ENCODE measurements at places on chromosomes 16 and 17.
A peak's percentile ranks its signal among the peaks of the same experiment; 100 is the strongest.

DNA sequence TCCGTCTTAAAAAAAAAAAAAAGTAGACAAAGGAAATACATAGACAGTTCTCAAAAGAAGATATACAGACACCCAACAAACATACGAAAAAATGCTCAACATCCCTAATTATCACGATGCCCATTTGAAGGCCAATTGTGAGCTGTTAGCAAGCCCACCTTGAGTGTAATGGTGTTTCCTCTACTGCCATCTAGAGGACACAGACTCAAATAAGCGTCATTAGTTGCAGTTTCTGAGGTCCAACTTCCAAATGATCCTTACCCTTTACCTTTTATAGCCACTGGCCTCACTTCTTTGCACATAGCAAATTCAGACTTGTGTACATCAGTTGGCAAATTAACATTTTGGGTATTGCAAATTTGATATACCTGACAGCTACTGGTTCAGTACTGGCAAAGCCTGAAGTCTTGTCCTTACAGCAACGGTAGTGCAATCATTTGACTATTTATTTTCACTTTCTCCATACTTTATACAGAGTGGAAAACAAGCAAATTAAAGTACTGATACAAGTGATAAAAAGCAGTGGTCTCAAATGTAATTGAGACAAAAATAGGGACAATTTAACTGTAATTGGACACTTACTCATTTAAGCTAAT is 536.3 kb upstream of the EEF2KMT start:
- peak; percentile 54 for DNase-seq

DNA sequence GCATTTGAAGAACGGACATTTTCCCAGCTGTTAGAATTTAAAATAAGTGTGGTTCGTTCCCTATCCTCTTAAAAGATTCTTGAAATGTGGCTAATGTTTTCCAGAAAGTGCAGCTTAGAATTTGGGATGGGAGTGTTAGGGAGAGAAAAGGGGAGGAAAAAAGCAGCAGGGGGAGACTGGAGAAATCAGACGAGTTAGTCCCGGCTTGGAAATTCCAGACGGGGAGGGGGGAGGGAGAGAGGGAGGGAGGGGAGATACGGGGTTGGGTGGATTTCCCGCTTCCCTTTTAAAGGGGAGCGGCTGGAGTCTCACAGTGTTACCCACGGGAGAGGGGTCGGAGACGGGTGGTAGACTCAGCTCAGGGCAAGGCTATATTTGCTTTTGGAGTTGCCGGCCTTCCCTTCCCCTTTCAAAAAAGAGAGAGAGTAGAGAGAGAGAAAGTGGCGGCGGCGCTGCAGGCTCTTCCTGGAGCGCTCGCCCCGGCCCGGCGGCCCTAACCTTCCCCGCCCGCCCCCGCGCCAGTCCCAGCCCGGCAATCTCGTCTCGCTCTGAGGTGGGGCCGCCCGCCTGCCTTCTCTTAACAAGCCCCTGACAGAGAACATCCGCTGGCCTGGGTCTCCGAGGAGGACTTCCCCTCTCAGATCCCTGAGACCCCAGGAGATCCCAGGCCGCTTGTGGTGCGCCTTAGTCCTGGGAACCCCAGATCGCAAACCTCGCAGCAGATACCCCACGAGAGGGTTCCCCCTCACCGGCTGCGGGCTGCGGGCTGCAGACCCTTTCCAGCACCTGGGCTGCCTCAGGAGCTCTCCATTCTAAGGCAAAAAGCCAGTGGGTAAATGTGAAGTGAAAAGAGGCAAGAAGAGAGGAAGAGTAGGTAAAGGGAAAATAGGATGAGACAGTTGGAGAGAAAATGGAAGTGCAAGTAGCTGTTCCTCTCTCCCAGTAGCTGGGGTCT is 6.6 kb downstream of the IGF2BP1 start:
- no peak for DNase-seq

- no peak for DNase-seq
These were observed 42.1 kb downstream of the SLFN5 start for GRCh38 chr17:35284955-35285354.

DNA sequence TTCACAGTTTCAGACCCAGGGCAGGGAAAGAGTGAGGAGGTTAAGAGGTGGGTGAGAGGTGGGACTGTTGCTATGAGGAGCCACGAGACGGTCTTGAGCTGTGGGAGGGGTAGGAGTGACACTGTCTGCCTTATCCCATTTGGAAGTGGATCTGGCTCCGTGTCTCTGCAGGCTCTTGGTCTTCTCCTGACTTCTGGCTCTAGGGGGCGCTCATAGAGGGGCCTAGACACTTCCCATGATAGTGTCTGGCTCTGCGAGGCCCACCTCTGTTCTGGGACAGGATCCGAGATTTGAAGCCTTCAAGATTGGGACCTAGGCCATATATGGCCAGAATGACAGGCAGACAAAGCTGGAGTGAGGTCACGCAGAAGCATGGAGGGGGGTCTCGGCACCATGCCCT is 204.5 kb downstream of the GSG1L start:
- no peak for DNase-seq

- no peak for DNase-seq
These were observed 3.9 kb downstream of the RAPGEFL1 start for GRCh38 chr17:40181205-40181604.

DNA sequence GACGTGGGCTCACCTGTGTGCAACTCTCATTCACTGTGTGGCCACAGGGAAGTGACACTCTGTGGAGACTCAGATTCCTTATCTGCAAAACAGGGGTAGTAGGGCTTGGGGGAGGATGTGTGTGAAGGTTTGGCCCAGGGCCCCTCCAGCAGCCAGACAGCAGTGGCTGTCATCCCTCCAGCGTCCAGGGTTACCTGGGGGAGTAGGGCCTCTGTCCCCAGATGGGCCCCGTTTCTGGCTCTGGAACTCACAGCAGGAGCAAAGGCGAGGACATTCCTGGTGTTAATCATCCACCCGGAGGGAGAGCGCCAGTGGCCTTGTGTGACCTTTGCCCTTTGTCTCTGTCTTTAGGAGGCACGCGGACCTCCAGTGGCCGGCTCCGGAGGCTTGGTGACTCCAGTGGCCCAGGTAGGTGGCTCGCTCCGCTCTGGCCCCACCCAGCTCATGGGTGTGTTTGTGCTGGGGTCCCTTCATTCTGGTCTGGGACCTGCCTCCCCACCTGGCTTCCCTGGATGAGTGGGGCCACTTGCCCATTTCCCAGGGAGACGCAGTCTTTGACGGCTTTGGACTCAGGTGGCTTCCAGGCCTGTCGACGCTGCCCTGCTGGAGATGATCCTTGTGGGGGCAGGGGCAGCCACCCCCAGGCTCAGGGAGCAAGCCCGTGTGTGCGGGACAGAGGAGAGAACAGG is 166.2 kb downstream of the SEC14L1 start:
- no peak for DNase-seq

DNA sequence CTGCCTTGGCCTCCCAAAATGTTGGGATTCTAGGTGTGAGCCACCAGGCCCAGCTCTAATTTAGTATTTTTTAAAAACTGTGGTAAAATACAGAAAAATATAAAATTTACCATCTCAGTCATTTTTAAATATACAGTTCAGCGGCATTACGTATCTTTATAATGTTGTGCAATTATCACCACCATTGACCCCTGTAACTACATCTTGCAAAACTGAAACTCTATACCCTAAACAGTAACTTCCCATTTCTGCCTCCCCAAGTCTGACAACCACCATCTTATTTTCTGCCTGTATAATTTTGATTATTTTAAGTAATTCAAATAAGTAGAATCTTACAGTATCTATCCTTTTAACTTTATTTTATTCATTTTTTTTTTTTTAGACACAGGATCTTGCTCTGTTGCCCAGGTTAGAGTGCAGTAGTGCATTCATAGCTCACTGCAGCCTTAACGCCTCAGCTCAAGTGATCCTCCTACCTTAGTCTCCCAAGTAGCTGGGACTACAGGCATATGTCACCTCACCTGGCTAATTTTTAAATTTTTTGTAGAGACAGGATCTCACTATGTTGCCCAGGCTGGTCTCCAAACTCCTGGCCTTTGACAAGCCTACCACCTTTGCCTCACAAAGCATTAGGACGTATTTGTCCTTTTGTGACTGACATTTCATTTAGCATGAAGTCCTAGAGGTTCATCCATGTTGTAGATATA is 10.9 kb upstream of the GGA2 start:
- DNase-seq = no peak

DNA sequence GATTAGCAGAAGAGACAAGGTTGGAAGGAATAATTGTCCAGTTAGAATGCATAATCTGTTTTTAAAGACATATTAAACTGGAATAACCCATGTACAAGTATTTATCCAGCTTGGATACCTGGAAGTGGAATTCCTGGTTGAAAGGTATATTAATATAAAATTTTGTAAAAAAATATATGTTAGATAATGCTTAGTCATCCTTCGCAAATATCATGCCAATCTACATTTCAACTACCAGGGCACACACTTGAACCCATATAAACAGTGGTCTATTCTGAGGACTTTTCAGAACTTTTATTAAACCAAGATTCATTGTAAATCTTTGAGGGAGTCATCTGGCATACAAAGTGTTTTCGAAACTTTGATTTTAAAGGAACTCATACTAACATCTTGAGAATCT is 269.1 kb upstream of the HSBP1 start:
- no peak for DNase-seq

DNA sequence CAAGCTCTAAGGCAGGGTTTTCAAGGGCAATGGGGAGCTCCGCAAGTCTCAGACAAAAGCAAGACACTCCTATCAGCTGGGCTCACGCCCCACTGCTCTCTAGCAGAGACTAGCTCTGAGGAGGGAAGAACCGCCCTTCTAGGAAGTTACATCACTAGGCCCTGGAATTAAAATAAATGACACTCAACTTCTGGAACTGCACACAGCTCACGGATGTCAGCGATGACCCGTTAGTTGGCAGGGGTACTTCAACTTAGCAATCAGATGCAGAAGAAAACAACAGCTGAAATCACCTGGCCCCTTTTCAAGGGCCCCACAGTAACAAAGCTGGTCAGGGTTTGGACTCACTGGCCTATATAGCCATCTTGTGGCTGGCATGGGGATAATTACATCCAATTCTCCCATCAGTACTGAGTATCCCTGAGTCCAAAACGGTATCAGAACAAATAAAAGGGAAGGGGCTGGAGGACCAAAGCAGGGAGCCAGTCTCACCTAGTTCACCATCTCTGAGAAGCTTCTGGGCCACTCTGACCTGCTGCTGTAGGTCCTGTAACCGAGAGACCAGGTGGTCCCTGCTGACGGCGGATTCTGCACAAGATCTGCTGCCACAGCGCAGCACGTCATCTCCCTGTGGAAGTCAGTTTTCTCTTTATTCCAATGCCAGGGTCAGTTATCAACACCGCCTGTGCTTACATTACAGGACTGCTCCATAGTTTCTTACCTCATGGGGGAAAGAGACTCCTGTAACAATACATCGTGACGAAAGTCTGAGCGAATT is 22.2 kb downstream of the SERPINF1 start:
- DNase-seq = peak; percentile 78

- DNase-seq = peak; percentile 58
These were observed 15.6 kb downstream of the CTRL start for GRCh38 chr16:67915831-67916723.

GRCh38 chr16:57196286-57196685 is 10.2 kb downstream of the RSPRY1 start:
- peak; percentile 27 for DNase-seq

DNA sequence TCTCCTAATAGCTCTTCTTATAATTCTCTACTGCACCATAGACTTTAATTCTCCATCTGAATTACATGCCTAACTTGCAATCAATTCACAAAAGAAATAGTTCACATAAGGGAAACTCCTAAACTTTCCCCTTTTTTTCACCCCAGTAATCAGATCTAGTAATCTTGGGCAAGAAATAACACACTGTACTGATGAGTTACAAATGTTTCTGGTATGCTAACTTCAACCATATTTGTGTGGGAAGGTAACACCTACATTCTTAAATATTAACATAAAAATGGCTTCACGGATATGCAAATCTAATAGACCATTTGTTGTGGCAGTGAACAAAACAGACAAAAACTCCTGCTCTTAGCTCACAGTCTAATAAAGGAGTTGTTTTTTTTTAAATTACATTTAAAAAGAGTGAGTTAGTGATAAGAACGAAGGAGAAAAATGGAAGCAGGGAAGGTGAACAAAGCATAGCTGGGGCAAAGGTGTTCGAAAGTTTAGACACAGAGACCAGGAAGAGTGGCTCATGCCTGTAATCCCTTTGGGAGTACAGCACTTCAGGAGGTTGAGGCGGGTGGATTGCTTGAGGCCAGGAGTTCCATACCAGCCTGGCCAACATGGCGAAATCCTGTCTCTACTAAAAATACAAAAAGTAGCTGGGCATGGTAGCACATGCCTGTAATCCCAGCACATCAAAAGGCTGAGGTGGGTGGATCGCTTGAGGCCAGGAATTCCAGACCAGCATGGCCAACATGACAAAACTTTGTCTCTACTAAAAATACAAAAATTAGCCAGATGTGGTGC is 34.8 kb downstream of the CMTM3 start:
- DNase-seq = no peak

- DNase-seq = no peak
These were observed 35.8 kb upstream of the PITPNM3 start for GRCh38 chr17:6592173-6592572.

GRCh38 chr17:50922107-50922506 is 56.0 kb upstream of the TOB1 start:
- no peak for DNase-seq

GRCh38 chr16:12178251-12178990 is 201.9 kb downstream of the SNX29 start:
- no peak for DNase-seq

DNA sequence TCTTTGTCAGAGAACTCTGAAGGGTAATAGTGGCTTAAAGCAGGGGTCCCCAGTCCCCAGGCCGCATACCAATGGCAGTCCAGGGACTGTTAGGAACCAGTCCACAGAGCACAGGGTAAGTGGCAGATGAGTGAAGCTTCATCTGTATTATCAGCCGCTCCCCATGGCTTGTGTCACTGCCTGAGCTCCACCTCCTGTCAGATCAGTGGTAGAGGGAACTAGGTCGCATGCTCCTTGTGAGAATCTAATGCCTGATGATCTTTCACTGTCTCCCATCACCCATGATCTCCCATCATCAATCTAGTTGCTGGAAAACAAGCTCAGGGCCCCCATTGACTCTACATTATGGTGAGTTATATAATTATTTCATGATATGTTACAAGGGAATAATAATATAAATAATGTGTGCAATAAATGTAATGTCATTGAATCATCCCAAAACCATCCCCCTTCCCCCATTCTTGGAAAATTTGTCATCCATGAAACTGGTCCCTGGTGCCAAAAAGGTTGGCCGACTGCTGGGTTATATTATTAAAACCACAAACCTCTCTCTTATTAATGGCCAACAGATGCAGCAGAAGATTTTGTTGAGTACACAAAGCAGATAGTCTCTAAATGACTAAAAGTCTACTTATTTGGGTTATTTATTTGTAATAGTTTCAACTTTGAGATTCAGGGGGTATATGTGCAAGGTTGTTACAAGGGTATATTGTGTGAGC is 782.7 kb downstream of the CDH11 start:
- DNase-seq = no peak
